ENCODE measurements at places on chromosomes 7 and 10.

- no peak for DNase-seq
These were observed 1.3 kb downstream of the SHH start for GRCh38 chr7:155810770-155811559.

- DNase-seq, result no peak
These were observed 264.6 kb downstream of the SNX10 start for GRCh38 chr7:26556061-26556881.

DNA sequence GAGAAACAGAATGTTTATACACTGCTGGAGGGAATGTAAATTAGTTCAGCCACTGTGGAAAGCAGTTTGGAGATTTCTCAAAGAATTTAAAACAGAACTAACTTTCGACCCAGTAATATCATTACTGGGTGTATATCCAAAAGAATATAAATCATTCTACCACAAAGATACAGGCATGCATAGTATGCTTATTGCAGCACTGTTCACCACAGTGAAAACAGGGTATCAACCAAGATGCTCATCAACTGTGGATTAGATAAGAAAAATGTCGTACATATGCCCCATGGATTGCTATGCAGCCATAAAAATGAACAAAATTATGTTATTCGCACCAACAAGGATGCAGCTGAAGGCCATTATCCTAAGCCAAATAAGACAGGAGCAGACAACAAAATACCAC is 343.1 kb upstream of the KCND2 start:
- DNase-seq, result no peak

DNA sequence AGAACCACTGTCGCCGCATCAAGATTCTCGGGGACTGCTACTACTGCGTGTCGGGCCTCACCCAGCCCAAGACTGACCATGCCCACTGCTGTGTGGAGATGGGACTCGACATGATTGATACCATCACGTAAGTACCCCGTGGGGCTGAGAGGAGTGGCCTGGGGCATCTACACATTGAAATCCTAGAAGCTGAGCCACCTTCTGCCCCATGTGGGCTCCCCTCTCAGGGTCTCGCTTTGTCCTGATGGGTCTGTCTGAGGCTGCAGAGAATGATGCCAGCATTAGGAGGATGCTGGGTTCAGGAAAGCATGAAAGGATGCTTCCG is 74.5 kb downstream of the ADCY1 start:
- DNase-seq, result no peak

- DNase-seq, result no peak
These were observed 282.8 kb downstream of the ARHGAP12 start for GRCh38 chr10:31645786-31646185.

GRCh38 chr7:54837168-54837567 is 78.2 kb upstream of the SEC61G start:
- no peak for DNase-seq

- DNase-seq, result no peak
These were observed 162.5 kb upstream of the KCTD7 start for GRCh38 chr7:66466081-66466600.

DNA sequence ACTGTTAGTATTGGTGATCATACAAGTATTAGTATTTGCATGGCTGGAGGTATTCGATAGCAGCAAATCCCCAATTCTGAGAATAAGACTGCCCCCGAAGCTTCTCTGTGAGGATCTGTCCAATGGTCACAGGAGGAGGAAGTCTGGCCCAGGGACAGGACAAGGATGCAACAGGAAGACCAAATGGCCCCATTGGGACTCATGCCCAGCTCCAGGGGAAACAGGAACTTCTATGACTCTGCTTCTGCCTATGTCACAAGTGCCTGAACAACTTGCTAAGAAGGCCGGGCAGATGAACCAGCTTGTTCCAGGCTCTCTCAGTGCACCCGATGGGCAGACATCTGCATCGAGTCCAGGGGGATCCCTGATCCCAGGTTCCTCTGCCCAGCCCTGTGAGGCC is 172.0 kb upstream of the GRB10 start:
- DNase-seq, result no peak

- no peak for DNase-seq
These were observed 63.7 kb upstream of the ZPBP start for GRCh38 chr7:50156706-50157105.

GRCh38 chr10:77455561-77455960 is 182.0 kb downstream of the KCNMA1 start:
- no peak for DNase-seq

DNA sequence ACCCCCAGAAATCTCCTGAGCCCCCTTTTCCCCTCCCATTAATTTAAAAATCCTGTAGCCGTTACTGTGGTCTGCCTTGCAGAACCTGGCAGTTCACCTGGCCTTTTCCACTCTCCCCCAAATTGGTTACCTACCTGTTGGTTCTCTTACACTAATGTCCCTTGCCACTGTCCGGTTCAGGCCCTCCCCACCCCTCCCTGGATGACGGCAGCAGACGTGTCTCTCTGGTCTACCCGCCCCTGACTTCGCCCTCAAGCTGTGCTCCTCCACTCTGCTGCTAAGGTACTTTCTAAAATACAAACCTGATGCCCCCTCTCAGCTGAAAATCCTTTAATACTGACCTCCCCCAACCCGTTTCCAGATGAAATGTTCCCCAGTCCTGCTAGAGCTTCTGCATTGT is 15.6 kb upstream of the SH3PXD2A start:
- no peak for DNase-seq

GRCh38 chr10:63887023-63887589 is 365.9 kb downstream of the REEP3 start:
- DNase-seq, result no peak

GRCh38 chr7:94763268-94763667 is 107.3 kb upstream of the SGCE start:
- no peak for DNase-seq

- DNase-seq, result no peak
These were observed 85.5 kb downstream of the PTPRE start for GRCh38 chr10:127992376-127992775.

DNA sequence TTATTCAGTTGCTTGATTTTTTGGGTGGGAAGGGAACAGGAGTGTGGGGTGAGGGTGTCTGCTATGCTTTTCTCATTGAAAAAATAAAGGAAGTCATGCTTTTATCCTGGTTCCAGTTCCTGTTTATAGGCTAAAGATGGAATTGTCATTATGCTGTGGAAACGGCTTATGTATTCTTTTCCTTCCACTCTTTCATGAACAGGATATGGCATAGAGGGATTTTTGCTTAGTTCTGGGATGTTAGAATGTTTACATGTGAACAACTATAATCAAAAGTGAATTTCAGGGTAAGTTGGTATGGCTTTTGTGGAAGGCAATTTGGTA is 35.9 kb upstream of the PTPN12 start:
- DNase-seq, result no peak

GRCh38 chr7:90618876-90619275 is 22.8 kb downstream of the CDK14 start:
- DNase-seq, result no peak

DNA sequence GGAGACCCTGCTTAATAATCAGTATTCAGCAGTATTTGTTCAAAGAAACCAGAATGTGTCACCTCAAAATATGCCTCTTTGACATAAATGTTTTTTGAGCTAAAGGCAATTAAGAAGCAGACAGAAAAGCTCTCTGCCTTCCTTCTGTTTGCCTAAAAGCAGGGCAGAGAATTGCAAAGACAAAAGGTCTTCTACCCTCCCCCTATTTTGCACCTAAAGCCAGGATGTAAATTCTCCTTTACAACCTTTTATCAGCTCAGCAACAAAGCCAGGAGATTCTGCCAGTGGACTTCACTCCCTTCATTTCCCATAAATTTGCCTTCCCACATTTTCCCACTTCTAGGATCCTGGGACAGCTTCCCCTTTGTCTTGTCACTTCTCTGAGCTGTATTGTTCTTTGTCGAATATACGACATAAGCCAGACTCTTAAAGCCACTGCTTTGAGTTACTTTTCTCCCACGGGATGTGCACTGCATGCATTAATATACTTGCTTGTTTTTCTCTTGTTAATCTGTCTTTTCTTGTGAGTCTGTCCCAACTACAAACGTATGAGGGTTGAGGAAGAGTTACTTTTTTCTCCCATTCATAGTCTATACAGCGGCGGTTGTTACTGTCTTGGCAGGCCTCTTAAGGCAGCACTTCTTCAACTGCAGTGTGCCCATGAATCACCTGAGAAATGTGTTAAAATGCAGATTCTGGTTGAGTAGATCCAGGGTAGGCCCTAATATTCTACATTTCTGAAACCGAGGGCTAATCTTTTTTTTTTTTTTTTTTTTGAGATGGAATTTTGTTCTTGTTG is 48.2 kb downstream of the ST8SIA6 start:
- DNase-seq, result no peak

- no peak for DNase-seq
These were observed 796 bp downstream of the CDK14 start for GRCh38 chr7:90596671-90597562.

- DNase-seq, result no peak
These were observed 231.7 kb downstream of the SKIDA1 start for GRCh38 chr10:21293518-21294356.

DNA sequence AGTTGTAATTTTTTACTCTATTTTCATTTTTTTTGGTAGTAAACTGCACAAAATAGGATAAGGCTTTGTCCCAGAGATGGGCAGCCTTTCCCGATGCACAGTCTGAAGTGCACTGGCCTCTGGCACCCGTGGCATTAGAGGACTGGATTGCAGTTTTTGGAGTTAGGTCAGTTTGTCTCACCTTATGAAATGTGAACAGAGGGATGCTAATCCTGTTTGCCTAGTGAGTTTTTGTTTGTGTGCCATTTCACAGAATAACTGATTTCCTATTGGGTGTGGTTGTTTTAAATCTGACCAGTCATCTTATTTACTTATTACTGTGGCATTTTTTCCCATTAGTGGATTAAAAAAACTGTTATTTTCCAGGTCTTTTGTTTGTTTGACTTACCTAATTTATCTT is 109.5 kb upstream of the GATA3 start:
- DNase-seq, result no peak

- DNase-seq, result no peak
These were observed 34.5 kb downstream of the ADAP1 start for GRCh38 chr7:919924-920341.

GRCh38 chr7:1716263-1717094 is 46.4 kb downstream of the ELFN1 start:
- DNase-seq, result no peak

DNA sequence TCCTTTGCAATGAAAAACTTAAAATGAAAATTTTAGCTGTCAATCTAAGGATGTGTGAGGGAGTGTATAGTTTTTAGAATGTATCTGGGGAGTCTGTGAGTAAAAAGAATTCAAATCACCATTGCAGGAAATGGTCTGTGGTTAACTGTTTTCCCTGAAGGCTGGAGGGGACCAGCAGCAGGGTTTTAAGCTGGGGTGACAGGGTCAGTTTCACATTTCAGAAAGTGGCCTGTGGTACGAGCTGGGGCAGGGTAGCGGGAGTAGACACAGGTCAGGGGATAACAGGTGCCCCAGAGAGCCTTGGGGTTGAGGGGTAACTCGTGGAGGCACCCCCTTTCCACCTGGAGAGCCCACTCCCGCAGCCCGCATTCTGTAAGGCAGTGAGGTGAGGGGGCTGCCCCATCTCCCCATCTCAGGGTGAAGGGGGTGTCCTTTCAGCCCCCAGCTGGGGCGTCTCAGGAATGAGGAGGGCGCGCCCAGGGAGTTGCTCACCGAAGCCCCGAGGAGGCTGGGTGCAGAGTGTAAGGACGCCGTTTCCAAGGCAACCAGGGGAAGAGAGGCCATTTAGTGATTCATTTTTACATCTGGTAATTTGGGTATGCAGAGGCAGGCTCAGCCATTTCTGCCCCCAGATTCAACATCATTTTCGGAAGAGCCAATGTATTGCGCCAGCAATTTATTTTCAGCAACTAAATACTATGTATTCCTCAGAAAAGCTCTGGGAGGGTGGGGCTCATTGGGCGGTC is 168.9 kb downstream of the SLIT1 start:
- no peak for DNase-seq

GRCh38 chr7:155296788-155297516 is 726 bp upstream of the INSIG1 start:
- DNase-seq, result peak; percentile 90

DNA sequence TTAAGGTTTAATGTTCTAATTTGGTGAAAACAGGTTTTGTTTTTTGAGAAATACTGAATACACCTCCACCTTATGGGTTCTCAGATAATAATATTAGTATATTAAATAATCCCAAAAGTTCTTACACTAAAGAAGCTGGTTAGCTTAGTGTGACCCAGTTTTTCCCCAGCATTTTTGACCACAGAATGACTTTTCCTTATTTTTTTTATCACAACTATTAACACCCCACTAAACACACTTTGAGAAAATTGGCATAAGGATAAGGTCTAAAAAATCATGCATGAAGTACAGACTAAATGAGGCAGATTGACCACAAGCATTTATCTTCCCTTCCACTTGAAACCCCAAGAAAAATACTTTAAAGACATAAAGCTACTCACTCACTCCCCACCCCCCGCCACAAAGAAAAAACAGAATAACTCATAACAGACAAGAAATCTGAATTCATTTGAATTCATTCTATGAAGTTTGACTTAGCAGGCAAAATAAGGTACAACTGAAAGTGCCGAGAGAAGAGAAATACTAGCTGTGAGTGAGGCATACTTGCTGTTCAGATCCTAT is 49.7 kb upstream of the WNT16 start:
- DNase-seq, result no peak

DNA sequence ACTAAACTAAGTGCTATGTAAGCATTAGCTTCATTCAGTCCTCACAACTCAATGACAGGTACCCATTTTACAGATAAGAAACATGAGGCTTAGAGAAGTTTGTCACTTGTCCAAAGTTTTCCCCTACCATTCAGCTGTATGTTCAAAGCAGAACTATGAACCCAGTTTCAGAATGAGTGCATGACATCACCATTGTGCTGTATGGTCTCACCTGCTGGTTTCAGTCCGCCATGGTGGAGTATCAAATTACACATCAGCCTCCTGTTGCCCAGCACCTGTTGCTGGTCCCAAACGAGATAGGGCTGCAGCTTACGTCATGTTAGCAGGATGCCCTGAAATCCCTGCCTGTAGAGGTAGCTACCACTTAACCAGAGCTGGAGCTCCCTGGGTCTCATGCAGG is 95.0 kb downstream of the DYNC1I1 start:
- DNase-seq, result no peak

DNA sequence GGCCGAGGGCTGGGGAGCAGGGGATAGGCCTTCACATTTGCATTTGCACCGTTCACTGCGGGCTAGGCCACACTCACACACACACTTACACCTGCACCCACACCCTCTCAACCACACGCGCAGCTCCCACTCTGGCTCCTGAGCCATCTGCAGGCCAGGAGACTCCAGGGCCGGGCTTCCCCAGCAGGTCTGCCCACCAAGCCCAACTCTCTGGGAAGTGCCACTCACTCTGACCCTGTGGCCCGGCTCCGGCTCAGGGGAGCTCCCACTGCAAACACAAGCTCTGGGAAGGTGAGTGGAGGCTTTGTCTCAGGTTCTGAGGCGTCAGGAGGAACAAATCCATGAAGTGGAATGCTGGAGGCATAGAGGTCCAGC is 157.9 kb downstream of the NRF1 start:
- DNase-seq, result no peak

DNA sequence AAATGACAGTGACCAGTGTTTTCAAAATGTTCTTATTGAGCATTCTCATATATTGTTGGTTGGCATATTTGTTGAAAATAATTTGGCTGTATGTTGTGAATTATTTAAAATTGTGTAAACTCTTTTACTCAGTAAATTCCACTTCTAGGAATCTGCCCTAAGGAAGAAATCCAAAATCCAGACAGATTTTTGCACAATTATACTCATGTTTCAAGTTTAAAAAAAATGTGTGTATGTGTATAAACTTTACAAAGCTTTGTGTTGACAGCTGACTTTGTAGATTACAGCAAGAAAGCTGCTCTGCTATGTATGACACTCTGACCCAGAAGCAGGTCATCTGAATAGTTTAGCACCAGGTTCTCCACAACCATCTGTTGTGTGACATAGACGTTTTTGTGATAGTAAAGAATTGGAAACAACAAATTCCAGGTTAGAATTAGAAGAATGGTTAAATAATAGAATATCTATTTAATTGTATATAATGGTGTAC is 21.6 kb downstream of the KIFBP start:
- no peak for DNase-seq

Data from central memory CD8-positive, alpha-beta T cell (primary cell).